ENCODE measurements at places on chromosomes 5 and 9. TPM values are rescaled to one million over a fixed set of nuclear protein-coding genes. Genes with fewer than 3 reads are reported as not detected.

Gene MARCHF11
- total RNA-seq: not detected

DNA sequence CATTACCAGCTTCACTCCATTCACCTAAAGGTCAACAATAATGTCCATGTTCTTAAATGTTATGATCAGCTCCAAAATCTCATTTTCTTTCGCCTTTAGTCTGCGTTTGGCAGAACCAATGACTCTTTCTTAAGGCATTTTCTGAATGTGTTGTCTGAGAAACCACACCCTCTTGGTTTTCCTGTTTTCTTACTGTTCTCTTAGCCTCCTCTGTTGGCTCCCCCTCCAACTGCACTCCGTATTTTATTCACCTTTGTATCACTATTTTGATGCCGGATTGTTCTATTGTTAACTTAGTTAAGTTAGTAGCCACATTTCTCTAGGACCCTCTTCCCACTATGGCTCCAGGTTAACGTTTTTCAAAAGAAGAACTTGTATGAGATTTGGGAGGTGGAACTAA lies 185.6 kb downstream of the DMAC1 start:
- no peak for DNase-seq

Gene CFAP157
- total RNA-seq: not detected

DNA sequence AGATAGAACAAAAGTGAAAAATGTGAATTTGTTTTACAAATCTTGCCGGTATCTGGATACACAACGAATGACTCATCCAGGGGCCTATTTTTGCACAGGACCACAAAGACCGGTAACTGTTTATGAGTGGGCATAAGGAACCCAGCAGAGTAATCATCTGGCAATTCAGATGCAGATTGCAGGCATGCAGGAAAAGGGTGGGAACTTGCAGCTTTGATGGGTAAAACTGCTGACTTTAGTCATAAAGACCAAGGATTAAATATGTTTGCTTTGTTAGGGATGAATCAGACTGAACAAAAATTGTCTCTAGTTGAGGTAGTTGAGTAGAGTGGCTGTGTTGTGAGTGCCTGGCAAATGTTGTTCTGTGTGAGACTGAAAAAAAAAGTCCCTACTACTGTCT lies 309.6 kb upstream of the CCNH start:
- DNase-seq: no peak

DNA sequence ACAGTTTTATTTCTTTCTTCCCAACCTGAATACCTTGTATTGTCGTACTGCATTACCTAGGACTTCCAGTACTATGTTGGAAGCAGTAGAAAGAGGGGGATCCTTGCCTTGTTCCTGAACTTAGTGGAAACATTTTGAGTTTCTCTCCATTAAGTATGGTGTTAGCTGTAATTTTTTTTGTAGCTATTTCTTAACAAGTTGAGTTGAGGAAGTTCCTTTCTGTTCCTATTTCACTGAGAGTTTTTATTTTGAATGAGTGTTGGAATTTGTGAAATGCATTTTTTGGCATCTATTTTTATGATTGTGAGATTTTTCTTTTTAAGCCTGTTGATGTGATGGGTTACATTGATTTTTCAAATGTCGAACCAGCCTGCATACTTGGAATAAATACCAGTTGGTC lies 49.0 kb downstream of the FSD1L start:
- DNase-seq: no peak

DNA sequence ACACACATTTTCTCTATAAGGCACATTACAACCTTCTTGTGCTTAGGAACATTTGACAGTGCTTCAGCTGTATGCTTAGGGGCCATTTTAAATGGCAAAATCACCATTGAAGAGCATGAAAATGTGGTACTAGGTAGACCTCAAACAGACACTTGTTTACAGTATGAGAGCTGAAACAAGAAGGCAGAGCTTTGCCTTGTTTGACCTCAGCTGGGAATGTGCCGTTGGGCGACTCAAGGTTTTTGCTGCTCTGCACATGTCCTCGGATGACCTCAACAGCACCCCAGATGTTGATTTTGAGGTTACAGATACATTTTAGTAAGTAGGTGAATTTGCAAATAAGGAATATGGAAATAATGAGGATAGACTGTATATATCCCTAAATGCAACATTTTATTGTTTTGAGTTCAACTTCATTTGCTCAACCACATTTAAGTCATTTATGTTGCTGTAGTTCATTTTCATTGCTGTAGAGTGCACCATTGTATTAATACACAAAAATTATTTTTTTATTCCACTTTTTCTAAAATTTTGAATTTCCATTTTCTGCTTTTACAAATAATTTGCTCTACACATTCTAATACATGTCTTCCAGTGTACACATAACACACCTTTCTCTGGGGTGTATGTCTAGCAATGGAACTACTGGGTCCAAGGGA lies 206.8 kb downstream of the NR3C1 start:
- DNase-seq: no peak

Gene RABL6
- total RNA-seq: 83.4 TPM

Gene HTR1A
- total RNA-seq: not detected

Gene IL5
- total RNA-seq: not detected

DNA sequence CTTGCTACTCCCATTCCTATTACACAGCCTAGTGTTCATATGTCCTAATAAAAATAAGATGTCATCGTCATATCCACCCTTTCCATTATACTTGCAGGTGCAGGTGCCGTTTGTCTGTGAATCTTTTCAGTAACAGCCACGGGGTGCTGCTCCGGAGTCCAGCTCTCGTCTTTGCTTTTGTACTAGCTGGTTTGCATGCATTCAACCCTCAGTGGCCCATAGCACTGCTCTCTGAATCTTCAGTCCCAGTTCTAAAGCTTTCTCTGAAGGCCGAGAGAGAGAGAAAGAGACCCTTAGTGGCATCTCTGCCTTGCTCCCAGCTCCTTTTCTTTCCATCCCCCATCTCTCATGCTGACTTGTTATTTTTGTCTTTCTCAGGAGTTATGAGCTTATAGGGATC lies 468.5 kb downstream of the TMEM232 start:
- DNase-seq: no peak

Gene PIP5KL1
- 2.0 TPM for total RNA-seq

DNA sequence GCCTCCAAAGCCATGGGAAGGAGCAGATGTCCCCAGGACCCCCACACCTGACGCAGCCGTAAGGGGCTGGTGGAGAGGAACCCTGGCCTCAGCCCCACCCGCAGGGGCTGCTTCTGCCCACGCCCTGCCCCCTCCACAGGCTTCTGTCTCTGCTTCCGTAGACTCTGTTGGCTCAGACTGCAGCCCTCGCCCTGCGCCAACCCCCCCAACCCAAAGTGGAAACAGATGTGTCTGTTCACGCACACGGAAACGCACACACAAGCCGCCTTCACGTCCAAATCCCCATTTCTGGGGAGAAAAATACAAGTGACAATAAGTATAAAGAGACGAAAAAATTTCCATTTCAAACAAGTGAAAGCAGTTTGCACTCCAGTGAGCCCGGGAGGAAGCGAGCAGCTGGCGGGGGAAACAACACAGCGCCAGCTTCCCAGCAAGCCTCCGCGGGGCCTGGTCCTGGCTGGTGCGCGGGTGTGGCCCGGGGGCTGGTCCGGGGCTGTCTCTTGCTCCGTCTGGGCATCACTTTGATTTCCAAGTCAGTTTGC lies 32.6 kb upstream of the RXRA start:
- DNase-seq: no peak

Gene PRRX2
- total RNA-seq: not detected

- no peak for DNase-seq
Measured at GRCh38 chr5:91257301-91257700, 125.8 kb downstream of the ARRDC3 start.

- no peak for DNase-seq
Measured at GRCh38 chr5:7813576-7813975, 37.4 kb downstream of the CFAP90 start.

DNA sequence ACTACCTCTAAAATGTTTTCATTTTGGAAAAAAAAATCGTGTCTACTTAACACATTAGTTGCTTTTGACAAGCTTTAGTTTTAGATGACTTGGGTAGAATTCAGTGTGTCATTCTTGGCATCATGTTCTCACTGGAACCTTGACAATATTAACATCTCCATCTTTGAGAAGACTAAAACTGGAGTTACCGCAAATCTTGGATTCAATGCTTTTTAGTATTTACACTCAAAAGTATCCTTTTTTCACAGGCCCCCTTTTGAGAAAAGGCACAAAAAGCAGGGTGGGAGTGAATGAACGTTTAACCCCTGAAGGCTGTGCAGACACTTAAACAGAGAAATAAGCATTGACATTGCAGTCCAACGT lies 549.1 kb downstream of the CSNK1G3 start:
- no peak for DNase-seq

Gene CMYA5
- total RNA-seq: 0.06 TPM

Gene FAM153A
- not detected for total RNA-seq

DNA sequence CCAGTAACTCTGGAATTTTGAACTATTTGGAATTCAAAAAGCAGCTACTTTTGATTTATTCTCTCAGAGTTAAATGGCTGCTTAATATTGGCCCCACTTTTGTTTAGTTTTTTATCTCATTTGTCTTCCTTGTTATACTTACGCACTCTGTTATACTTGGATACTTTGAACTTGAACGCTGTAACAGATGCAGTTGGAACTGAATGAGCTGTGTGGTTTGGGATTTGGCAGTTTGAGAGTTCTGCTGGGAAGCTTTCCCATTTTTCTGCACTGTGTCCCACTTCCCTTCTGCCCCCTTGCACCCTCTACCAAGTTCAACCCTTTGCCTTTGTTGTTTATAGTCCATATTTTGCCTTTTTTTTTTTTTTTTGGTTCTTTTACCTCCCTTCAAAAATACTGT lies 3.8 kb downstream of the RHOBTB3 start:
- peak; percentile 53 for DNase-seq

DNA sequence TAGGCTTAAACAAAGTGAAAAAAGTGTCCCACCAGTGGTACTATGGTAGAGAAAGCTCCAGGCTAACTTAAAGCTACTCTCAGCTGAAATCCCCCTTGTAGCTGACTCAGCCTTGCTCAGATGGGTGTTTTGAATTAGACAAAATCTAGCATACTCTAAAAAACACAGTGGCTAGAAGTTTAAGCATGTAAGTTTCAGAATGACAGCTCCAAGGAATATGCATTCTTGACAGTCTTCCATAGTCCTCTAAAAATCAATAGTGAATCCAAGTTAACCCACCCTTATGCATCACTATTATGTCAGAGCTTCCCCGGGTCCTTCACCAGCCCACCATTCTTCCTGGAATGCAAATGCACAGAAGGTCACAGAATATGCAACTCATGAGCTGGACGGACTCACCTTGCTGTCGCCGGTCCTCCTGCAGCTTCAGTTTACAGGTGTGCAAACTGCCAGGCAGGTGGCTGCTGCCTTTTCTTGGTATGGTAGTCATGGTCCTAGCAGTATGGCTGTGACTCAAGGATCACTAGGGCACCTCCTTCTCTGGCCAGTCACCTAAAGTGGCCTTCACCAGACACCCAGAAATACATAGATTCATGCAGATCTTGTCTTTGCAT lies 668 bp downstream of the RANBP3L start:
- DNase-seq: no peak

GRCh38 chr9:108617676-108618075 lies 238.1 kb downstream of the ACTL7B start:
- DNase-seq: no peak

Gene SPINK6
- total RNA-seq: not detected

DNA sequence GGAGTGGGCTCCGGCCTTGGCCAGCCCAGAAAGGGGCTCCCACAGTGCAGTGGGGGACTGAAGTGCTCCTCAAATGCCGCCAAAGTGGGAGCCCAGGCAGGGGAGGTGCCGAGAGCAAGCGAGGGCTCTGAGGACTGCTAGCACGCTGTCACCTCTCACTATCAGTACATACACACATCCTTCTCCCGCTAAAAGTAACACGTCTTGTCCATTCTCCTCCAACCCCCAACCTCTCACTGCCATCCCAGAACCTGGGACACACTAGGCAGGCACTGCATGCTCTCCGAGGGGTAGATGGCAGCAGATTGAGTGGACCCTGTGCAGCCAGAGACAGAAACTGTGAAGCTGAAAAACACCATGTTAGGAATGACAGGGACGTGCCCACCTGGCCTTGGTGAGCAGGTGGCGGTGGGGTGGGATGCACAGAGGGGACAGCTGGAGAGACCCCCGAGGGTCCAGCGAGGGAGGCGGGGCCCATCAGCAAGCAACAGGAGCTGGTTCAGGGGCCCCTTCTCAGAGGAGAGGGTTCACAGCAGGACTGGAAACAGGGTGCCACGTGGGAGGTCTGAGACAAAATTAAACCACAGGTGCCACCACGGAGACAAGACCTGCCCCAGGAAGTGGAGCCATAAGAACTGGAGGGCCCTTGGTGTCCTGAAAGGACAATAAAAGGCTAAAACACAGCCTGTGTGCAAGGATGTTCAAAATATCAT lies 16.9 kb downstream of the SEMA4D start:
- no peak for DNase-seq

DNA sequence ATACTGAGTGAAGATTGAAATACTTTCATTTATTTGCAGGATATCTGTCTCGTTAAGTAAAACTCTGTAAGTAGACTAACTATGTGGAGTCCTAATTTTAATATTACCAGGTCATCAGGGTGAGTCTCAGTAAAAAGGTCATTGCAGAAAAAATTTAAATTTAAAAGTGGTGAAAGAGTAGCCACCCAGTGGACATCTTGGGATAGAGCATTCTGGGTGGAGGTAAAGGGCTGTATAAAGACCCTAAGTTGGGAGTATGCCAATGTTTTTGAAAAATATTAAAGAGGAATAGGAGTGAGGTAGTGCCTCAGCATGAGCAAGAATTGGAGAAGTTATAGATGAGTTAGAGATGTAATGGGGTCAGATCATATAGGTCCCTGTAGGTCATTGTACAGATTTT lies 145.5 kb downstream of the HMHB1 start:
- no peak for DNase-seq

DNA sequence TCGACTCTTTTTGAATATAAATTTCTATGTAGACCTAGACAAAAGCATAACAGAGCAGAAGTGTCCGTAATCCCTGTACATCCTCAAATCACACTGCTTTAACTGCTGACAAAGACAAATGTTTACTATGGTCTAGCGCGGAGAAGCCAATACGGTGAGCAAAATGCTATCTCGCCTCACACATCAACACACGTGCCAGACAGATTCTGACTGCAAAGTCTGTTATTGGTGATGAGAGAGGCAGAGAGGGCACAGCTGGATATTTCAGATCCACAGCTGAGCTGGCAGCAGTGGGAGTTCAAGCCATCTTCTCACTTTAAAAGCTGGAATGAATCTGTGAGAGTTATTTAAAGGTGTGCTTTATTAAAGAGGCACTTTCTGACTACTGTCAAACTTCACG lies 124.3 kb downstream of the ARL15 start:
- no peak for DNase-seq

Gene ABITRAM
- 9.1 TPM for total RNA-seq

- DNase-seq: peak; percentile 52
Measured at GRCh38 chr9:33158843-33159776, 8.0 kb downstream of the B4GALT1 start.

Gene NEUROG1
- not detected for total RNA-seq

Data from LHCN-M2 (cell line).